ENCODE measurements at places on chromosomes 4 and X. TPM values are rescaled to one million over a fixed set of nuclear protein-coding genes. Genes with fewer than 3 reads are reported as not detected.

DNA sequence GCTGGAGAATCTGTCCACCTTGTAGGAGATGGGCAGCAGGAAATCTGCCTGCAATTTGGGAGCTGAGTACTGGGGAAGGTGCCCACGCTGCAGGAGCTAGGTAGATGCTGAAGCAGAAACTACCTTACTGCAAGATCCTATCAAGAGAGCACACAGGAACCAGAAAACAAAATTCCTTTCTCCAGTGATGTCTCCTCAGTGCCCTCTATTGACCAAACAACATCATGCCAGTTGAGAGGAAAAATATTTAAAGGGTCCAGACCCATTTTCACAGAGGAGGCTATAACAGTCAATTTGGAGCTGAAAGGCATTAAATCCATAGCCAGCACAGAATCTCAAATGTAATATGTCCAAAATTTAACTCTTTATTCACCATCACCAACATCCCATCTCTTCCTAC lies 406.8 kb downstream of the SLITRK2 start:
- no peak for DNase-seq

DNA sequence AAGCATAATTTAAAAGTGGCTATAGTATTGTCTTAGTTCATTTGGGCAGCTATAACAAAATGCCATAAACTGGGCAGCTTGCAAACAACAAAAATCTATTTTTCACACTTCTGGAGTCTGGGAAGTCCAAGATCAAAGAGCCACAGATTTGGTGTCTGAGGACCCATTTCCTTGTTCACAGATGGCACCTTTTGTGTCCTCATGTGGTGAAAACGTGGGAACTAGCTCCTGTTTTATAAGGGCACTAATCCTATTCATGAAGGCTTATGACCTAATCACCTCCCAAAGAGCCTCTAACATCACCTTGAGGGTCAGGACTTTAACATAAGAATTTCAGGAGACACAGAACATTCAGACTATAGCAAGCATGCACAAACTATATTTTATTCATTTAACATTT lies 126.5 kb upstream of the WDFY3 start:
- no peak for DNase-seq

- no peak for DNase-seq
Observed at GRCh38 chr4:8394061-8394519, 46.4 kb downstream of the ACOX3 start.

CASK gene
- total RNA-seq = 41.1 TPM

DNA sequence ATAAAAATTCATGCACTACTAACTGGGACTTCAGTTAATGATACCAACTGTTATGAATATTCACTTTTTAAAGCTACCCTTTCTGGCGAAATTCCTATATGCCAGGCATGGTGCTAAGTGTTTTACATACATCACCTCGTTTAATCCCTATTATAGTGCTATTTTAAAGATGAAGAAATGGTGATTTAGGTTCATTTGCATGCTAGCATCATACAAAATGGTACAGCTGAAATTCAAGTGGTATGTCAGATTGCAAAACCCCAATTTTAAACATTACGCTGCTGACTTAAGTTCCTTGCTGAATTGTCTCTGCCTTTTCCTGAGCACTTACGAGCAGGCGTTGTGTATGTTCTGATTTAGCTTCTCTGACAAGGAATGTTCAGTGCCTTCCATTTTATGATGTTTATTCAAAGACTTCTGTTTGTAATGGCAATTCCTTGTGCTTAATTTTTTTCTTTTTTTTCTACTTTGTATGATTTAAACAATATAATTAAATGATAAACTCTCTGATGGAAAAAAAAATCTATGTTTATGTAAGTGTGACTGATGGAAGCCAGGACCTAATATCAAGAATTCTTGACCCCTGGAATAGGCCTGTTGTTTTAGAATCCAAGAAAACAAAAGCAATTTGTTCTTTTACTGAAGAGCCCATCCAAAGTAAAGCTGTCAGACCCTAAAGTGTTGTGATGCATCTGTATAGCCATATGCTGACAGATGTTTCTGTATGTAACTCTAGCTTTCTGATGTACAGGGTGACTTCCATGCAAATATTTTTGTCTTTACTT lies 148.1 kb downstream of the PCDH7 start:
- no peak for DNase-seq

- DNase-seq = no peak
Observed at GRCh38 chr4:128123036-128123435, 61.9 kb downstream of the LARP1B start.

DNA sequence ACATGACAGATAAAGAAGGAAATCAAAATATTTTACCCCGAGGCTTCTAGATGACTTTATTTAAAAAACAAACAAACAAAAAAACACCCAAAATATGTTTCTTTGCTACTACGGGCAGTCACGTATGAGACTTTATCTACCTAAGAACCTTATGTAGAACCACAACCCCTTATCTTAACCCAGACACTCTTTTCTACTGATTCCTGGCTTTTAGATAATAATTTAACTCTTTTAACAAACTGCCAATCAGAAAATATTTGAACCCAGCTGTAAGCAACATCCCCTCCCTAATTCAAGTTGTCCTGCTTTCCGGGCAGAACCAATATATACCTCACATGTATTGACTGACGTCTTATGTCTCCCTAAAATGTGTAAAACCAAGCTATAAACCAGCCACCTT lies 15.4 kb downstream of the ELOVL6 start:
- no peak for DNase-seq

SH3RF1 gene
- total RNA-seq = 31.8 TPM

DNA sequence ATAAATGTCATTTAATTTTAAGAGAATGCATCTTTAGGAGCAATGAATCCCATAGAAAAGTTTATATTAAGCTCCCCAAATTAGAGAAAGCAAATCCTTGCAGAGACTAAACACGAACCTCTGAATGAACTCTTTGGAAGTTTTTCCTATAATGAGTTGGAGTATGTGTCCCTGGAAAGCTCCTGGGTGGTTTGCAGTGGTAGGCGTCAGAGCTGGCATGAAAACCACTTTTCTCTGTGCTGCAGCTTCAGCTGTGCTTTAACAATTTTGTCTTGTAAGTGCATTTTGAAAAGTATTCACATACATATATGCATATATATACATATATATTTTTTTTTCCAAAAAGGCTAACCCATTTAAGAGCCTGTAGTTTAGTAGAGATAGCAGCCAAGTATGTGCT lies 148.7 kb upstream of the TBC1D9 start:
- DNase-seq = no peak

NCAPG gene
- total RNA-seq = 1.8 TPM

DUX4 gene
- total RNA-seq = not detected

GATB gene
- total RNA-seq = 5.2 TPM

GRCh38 chrX:114201622-114202021 lies 382.3 kb upstream of the HTR2C start:
- DNase-seq = no peak

GRCh38 chrX:71292669-71293365 lies 8.7 kb upstream of the ITGB1BP2 start:
- DNase-seq = no peak

PDLIM3 gene
- total RNA-seq = 411 TPM
